Esophagus squamous epithelium (tissue), 5 donors: ENCODE measurements at places on chromosomes 7 and 10.

DNA sequence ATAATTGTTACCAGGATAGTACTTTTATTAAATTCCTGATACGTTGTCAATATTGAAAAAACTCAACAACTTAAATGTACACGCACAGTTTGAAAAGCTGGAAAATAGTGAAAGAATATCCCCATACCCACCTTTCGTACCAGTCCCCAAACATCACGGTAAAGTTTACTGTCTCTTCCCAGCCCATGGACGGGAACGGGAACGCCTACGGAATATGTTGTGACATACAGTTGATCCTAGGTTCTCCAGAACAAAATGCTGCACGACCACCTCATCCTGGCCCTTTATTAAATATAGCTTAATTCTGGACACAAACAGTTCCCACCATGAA, 527 bp upstream of the BCAP29 start:
- DNase-seq, result no peak

DNA sequence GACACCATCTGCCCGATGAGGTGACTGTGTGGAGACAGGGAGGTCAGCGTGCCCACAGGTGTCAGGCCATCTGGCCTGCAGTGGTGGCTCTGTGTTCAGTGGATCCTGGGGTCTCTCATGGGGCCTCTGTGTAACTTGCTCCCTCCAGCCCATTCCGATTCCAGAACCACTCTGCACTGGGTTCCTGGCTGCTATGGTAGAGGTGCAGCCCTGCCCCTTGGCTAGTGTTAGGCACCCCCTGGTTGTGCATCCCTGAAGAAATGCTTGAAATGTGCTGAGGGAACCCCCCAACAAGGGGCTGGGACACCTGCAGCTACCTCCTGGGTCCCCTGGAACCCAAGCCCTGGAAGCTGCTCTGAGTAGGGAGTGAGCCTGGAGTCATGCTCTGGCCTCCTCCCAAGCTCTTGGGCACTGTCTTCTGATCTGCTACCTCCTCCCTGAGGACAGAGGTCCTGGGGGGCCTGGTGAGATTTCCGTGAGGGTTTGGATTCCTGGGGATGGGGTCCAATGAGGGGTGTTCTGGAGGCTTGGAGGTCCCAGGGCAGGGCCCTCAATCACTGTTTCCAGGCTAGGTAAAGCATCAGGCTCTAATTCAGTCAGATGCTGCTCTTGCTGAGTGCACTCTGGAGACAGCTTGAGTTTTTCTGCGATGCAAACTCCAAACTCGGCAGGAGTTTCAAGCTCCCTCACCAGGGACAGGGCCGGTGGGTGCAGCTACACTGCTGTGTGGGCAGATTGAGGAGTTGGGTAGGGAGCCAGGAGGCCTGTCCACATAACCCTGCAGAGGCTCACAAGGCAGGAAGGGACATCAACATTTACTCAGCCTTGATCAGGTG, 27.7 kb downstream of the RAMP3 start:
- DNase-seq, result no peak

DNA sequence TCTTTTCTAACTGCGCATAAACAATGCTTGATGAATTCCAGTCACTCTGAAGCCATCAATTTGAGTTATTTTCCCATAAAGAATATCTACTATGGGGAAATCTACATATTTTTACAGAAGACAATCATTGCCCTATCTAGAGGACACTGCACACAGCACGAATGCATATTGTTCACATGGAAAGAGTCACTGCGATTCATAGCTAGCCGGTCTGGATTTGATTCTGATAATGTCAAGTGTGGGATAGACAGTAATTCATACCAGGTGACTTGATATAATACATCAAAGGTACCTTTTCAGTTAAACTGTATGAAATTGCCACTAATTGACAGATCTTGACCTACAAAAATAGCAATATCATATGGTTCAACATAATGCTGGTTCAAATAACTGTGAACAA, 255.7 kb downstream of the THSD7A start:
- no peak for DNase-seq

- DNase-seq, result no peak
Measured at GRCh38 chr7:27576360-27576944, 86.2 kb downstream of the HIBADH start.

- no peak for DNase-seq
Measured at GRCh38 chr7:98733036-98733435, 116.0 kb downstream of the NPTX2 start.

- DNase-seq, result no peak
Measured at GRCh38 chr7:159213253-159213652, 68.6 kb upstream of the VIPR2 start.

- DNase-seq, result no peak
Measured at GRCh38 chr10:51007781-51008180, 66.5 kb upstream of the PRKG1 start.

DNA sequence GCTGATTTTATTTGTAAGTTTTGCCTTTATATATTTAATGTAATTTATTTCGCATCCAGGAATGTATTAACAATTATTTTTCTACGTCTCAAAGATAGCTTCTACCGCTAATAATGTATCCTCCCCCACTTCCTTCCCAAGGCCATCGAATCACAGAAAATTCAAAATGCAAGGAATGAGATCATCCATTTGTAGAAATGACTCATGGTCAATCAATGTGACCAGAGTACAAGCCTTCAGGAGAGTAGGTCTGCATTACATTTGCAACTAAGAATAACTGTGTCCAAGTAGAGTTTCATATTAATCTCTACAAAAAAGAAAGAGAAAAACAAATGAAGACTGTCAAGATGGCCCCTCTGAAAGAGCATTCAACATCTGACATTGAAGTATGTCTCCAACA, 205.9 kb upstream of the PHF14 start:
- no peak for DNase-seq
